ENCODE measurements at places on chromosomes 3 and 15.

DNA sequence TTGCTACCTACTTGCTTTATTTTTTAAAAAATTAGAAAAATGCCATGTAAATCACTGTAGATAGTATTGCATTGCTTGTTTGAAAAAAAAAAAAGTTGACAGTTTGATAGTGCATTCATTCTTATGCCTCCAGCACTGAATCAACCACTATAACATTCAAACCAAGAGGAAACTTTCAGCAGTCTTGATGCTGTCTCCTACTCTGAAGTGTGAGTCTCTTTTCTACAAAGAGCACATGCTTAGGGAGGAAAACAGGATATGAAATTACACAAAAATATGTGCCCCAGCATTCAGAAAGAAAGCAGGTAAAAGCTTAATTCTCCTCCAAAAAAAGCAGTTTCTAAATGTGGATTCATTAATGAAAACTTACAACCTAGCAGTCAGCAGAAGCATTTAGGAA, 78.3 kb downstream of the ZBTB20 start:
- no peak for DNase-seq

- no peak for DNase-seq
These were observed 130.4 kb upstream of the UBE2E2 start for GRCh38 chr3:23072693-23073092.

- DNase-seq: no peak
These were observed 276.7 kb upstream of the RARB start for GRCh38 chr3:25151281-25151902.

GRCh38 chr3:39166134-39166710, 12.8 kb upstream of the CSRNP1 start:
- DNase-seq: no peak

DNA sequence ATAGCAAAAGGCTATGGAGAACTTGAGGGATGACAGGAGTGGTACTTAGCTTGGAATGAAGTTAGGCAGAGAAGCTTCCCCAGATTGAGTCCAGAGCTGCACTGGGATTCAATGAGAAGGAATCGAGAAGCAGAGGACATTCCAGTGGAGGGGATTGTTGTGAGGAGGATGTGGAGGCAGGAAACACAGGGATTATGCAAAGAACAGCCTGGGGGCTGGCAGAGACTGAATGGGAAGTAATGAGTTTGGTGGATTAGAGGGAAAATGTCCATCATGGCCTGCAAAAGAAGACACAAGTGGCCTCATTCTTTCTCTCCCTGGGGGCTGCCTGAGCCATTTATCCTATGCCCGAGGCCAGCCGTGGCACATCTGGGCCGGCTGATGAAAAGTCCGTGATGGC, 20.5 kb upstream of the SCN10A start:
- no peak for DNase-seq

DNA sequence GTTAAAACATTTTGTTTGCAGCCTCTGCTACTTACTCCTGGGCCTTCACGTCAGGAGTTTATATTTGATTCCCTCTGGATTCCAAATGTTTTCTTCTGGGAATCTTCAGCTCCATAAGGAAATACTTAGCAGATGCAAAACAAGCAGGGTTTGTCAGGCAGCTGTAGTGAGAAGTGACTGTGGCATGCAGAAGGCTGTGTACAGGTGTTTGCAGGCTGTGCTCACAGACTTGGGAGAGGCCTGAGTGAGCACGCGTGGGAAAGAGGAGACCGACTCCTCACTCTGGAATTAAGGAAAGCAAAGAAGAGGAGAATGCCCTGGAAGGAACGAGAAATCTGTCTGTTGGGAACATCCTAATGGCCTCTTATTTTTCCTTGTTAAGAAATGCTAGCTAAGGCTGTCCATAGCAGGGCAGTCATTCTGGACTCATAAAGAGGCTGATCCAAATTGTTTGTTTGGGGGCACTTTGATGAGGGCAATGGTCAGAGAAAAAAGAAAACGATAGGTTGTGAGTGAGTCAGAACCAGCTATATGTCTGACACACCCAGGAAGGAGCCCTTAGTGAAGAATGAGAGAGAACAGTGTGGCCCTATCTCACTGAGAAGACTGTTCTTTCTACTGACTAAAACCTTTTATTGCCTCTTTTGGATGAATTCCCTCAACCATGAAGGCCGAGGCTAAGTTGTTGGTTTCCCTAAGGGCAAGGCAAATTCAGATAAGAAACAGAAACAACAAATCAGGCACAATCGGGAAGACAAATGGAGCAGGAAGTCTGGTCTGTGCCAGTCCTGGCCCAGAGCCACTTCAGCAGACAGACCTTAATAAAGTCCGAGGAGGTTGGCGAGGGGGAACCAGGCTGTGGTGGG, 82.6 kb downstream of the TGFBR2 start:
- peak; percentile 61 for DNase-seq

DNA sequence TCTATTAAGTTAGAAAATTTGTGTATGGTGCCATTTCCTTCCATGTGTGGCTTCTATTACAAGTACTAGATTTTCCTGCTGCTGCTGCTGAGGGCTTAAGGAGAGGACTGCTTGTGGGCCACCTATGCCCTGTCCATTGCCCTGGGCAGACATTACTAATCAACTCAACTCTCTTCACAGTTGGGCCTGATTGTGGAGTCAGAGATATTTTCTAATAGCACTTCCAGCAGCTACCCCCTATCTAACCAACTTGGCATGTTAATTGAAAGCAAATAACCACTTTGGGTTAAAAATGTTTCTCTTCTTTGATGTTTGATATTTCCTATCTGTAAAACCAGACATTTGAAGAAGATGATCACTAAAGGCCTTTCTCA, 242.0 kb downstream of the EDEM1 start:
- no peak for DNase-seq

- no peak for DNase-seq
These were observed 185.2 kb upstream of the TSC22D2 start for GRCh38 chr3:150222691-150223489.

- DNase-seq: no peak
These were observed 234.3 kb downstream of the SQOR start for GRCh38 chr15:45869034-45869668.

DNA sequence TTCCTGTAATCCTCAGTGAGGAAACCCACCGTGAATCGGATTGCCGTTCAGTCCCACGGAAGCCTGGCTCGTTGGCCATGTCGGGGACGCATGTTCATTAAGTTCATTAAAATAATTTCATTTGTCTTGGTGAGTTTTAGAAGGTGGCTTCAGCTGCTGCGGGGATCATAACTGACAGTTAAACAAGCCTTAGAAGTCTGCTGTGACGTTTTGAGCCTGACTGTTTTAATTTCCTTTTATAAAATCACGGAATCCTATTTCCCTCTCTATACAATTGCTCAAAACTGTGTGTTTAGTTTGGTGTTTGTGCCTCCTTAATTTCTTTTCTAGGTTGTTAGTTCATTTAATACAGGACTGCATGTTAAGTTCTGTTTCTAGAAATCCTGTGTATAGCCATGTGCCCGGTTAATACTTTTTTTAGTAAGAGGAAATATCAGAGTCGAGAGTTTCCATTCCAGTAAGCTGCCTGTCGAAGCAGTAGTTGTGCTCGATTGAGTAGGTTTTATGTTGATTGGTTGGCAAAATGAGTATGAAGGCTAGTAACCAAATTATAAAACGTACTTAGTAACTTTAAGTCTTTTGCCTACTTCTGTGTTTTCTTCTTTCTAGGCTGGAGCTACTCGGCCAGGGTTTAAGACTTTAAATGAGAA, 705 bp downstream of the NIPA2 start:
- DNase-seq: peak; percentile 41

DNA sequence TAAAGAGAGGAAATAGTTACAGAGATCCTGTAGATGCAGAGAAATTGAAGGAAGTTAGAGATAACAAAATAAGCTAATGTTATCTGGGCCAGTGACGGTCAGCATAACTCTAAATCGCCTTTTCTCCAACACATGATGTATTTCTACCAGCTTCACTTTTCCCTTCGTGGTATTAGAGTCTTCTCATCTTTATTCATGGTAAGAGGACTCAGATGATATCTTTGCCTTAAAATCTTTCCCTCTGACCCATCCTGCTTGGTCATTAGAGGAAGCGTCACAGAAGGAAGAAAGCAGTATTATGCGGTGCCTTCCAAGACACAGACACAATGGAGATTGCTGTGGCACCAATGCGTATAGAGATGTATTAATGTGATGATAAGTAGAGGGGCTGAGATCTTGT, 320.7 kb upstream of the GOLIM4 start:
- no peak for DNase-seq

- DNase-seq: no peak
These were observed 46.4 kb upstream of the TOP2B start for GRCh38 chr3:25711090-25711489.

DNA sequence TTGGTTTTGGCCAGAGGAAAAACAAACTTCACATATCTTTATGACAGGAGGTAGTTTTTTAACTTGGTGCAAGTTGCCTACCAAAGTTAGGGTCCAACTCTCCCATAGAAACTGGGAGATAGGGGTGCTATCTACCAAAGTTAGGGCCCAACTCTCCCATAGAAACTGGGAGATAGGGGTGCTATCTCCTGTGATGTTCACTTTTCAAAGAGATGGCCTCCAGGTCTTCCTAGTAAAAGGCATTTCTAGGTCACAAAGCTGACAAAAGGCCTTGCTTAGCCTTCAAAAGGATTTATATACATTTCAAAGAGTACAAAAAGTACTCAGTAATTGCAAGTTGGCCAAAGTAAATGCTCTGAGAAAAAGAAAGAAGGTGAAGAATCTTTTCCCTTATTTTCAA, 27.1 kb downstream of the IL1RAP start:
- no peak for DNase-seq

DNA sequence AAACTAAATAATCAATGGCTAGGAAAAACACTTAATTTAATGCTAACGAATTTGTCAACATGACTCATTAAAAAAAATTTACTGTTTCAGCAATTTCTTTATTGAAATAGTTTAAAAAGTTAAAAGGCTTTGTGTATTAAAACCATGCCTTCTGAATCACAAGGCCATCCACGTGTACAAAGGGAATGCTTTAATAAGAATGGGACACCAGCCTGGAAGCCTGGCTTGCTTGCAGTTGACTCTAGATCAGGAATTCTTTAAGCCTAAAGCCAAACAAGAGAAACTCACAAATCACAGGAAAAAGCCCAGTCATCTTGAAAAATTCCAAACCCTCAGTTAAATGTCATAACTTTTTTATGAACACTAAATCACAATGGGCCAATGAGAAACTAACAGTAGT, 137.6 kb downstream of the PEAK1 start:
- DNase-seq: no peak

DNA sequence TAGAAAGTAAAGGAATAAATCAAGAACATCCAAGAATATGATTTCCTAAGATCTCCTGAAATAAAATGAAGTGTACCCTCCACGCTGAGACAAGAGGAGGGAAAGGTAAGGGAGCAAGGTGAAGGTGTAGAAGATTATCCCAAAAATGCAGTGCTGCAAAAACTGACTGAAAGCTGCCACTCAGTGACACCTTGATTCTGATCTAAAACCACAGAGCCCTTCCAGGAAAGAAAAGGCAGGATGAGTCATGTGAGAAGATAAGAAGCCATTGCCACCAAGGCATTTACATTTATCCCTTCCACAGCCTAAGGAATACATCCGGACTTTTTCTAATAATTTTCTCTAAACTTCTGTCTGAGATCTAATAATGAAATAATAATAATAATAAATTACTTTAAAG, 49.9 kb downstream of the IGSF11 start:
- DNase-seq: peak; percentile 40

- DNase-seq: peak; percentile 11
These were observed 1.5 kb downstream of the RPN1 start for GRCh38 chr3:128648940-128649663.
